ENCODE measurements at places on chromosomes 4 and X.

DNA sequence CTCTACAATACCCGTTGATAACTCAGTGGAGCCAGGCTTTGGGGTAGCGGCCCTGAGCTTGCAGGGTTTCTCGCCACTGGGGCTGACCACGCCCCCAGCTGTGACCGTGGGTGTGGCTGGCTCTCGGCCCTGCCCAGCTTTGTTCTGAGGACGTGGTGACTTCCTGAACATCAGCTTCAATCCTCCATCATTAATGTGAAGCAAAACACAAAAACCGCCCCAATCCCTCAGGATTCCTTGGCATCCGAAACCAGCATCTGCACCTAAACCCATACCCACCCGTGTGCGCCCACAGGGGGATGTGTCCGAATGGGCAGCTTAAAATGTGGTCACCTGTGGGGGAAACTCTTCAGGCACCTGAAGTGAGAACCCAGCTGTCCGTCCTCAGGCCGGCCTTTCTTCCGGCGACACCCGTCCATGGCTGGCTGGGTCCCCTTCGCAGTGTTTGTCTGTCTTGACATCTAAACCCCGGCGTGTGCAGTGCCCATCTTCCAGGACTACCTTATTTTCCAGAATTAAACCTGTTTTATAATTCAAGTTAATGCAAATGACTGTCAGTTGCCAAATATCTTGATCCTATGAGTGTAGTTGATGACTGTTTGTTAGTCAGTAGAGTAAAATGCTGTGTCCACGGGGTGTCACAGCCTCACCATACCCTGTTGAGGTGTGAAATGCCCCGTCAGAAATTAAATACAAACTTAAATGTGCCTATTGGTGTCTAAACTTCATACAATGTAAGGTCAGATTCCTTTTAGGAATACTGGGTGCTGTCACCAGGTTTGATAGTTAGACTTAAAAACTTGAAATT is 27.3 kb downstream of the NELFA start:
- H3K27me3 ChIP-seq, result no peaks in the 10 kb centered on the region
- H3K4me1 ChIP-seq, result no peaks in the 10 kb centered on the region
- no peak overlapping the region for H3K27ac ChIP-seq
- H3K36me3 ChIP-seq, result no peaks in the 10 kb centered on the region

GRCh38 chrX:873016-873415 is 242.4 kb downstream of the SHOX start:
- no peaks in the 10 kb centered on the region for H3K27me3 ChIP-seq
- no peak overlapping the region for H3K4me3 ChIP-seq
- H3K4me1 ChIP-seq, result no peaks in the 10 kb centered on the region
- no peak overlapping the region for H3K27ac ChIP-seq
- DNase-seq, result no peak
- no peaks in the 10 kb centered on the region for H3K36me3 ChIP-seq

- no peaks in the 10 kb centered on the region for H3K36me3 ChIP-seq
- H3K27ac ChIP-seq, result no peak overlapping the region
- DNase-seq, result no peak
- H3K4me3 ChIP-seq, result no peak overlapping the region
These were observed 1066.8 kb upstream of the PABPC4L start for GRCh38 chr4:135268369-135268768.

DNA sequence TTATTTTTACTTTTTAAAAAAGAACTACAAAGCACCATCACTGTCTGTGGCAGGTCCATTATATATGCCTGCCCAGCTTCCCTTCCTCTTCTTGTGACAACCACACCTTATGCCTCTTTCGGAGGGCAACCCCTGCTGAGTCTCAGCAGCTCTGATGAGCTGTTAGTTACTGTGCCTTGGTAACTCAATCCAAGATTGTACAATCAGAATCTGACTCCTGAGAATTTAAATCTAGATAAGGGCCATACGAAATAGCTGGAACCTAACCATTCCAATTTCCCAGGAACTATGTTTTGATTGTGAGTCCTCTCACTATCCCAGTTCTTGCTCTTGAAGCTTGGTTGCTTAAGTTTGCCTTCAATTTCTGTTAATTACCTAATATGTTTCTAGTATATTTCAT is 61.9 kb downstream of the ADAMTS3 start:
- DNase-seq, result no peak
- H3K4me1 ChIP-seq, result peaks cover 3% of the 10 kb centered on the region
- no peaks in the 10 kb centered on the region for H3K36me3 ChIP-seq
- H3K4me3 ChIP-seq, result no peak overlapping the region

DNA sequence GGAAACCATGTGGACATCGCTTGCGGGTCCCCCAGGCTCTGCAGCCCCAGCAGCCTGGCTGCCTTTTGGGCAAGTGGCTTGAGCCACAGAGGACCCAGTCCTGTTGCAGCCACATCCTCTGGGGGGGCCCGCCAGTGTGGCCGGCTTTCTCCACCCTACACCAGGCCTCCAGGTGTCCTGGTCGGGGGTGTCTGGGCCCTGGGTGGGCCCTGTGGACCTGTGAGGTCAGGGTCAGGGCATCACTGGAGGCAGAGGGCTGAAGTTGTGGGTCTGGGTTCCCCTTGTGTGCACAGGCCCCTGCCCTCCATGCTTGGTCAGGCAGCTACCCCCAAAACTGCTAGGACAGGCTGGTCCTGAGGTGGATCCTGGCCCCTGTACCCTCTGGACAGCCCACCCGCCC is 3.3 kb upstream of the MSANTD1 start:
- no peaks in the 10 kb centered on the region for H3K27me3 ChIP-seq
- H3K4me3 ChIP-seq, result no peak overlapping the region
- peaks cover 14% of the 10 kb centered on the region for H3K4me1 ChIP-seq
- H3K36me3 ChIP-seq, result no peaks in the 10 kb centered on the region
- DNase-seq, result no peak

DNA sequence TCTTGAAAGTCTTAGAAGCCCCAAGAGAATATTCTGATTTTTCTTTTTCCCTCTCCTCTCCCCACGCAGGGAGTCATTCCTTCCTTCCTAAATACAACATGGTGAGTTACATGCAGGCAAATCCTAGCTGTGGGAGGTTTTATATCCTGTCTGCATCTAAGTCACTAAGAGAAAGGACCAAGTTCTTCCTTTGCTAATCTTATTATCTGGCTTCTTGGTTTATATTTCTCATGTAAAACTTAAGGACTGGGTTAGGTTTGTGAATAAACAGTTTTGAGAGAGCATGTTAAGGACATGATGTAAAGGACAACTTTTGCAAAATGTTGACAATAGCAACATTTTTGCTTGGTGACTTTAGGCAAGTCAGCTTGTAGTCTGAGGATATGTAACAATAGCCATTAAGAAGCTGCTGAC is 5.1 kb upstream of the CXCL9 start:
- no peak overlapping the region for H3K27ac ChIP-seq
- H3K27me3 ChIP-seq, result no peaks in the 10 kb centered on the region
- H3K4me3 ChIP-seq, result no peak overlapping the region
- no peak for DNase-seq

GRCh38 chr4:55035892-55036291 is 89.5 kb downstream of the KDR start:
- no peak overlapping the region for H3K27ac ChIP-seq
- H3K36me3 ChIP-seq, result no peaks in the 10 kb centered on the region
- H3K4me1 ChIP-seq, result no peaks in the 10 kb centered on the region
- no peaks in the 10 kb centered on the region for H3K27me3 ChIP-seq
- no peak overlapping the region for H3K4me3 ChIP-seq
- DNase-seq, result no peak

GRCh38 chr4:77418333-77418732 is 187.3 kb upstream of the CXCL13 start:
- H3K4me3 ChIP-seq, result no peak overlapping the region
- H3K4me1 ChIP-seq, result no peaks in the 10 kb centered on the region
- no peak for DNase-seq
- H3K36me3 ChIP-seq, result no peaks in the 10 kb centered on the region
- H3K27ac ChIP-seq, result no peak overlapping the region
- H3K27me3 ChIP-seq, result no peaks in the 10 kb centered on the region

- H3K4me1 ChIP-seq, result no peaks in the 10 kb centered on the region
- no peak for DNase-seq
- H3K36me3 ChIP-seq, result no peaks in the 10 kb centered on the region
- H3K27me3 ChIP-seq, result no peaks in the 10 kb centered on the region
- no peak overlapping the region for H3K4me3 ChIP-seq
These were observed 125.4 kb upstream of the SPOCK3 start for GRCh38 chr4:167359711-167360110.

GRCh38 chr4:32987111-32987510 is 2266.9 kb downstream of the PCDH7 start:
- no peaks in the 10 kb centered on the region for H3K36me3 ChIP-seq
- no peak overlapping the region for H3K27ac ChIP-seq
- H3K4me3 ChIP-seq, result no peak overlapping the region
- no peaks in the 10 kb centered on the region for H3K27me3 ChIP-seq
- no peaks in the 10 kb centered on the region for H3K4me1 ChIP-seq

GRCh38 chr4:6705646-6706045 is 4.0 kb downstream of the MRFAP1L1 start:
- no peaks in the 10 kb centered on the region for H3K27me3 ChIP-seq
- H3K4me3 ChIP-seq, result no peak overlapping the region
- H3K36me3 ChIP-seq, result no peaks in the 10 kb centered on the region
- DNase-seq, result no peak
- peaks cover 20% of the 10 kb centered on the region for H3K4me1 ChIP-seq
- no peak overlapping the region for H3K27ac ChIP-seq

DNA sequence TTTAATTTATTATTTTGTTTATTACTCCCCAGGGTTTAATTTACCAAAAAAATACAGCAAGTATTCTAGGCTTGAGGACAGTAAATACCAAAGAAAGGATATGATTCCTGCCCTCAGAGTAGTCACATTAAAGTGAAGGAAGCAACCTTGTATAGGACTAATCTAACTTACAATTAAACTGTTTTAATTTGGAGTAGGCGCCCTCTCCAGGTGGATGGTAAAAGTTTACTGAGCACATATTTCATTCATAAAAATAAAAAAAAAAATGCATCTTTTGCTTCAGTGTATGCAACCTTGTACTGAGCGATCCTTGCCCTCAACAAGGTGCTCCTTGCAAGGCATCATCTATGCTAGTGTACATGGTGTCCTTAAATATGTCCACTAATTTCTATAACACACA is 72.0 kb upstream of the MAGEB16 start:
- H3K4me3 ChIP-seq, result no peak overlapping the region
- no peak overlapping the region for H3K27ac ChIP-seq
- DNase-seq, result no peak
- H3K36me3 ChIP-seq, result no peaks in the 10 kb centered on the region

GRCh38 chr4:3344104-3344503 is 51.3 kb downstream of the RGS12 start:
- H3K27me3 ChIP-seq, result no peaks in the 10 kb centered on the region
- H3K4me1 ChIP-seq, result peaks cover 7% of the 10 kb centered on the region
- no peak overlapping the region for H3K27ac ChIP-seq
- H3K36me3 ChIP-seq, result no peaks in the 10 kb centered on the region
- no peak overlapping the region for H3K4me3 ChIP-seq

GRCh38 chr4:40924096-40924792 is 174.5 kb downstream of the NSUN7 start:
- no peaks in the 10 kb centered on the region for H3K27me3 ChIP-seq
- H3K4me1 ChIP-seq, result no peaks in the 10 kb centered on the region
- no peaks in the 10 kb centered on the region for H3K36me3 ChIP-seq
- H3K4me3 ChIP-seq, result no peak overlapping the region

GRCh38 chr4:105714071-105714521 is 5.5 kb downstream of the GSTCD start:
- H3K27ac ChIP-seq, result no peak overlapping the region
- no peak for DNase-seq
- no peaks in the 10 kb centered on the region for H3K27me3 ChIP-seq
- H3K4me1 ChIP-seq, result no peaks in the 10 kb centered on the region
- no peaks in the 10 kb centered on the region for H3K36me3 ChIP-seq
- H3K4me3 ChIP-seq, result no peak overlapping the region

DNA sequence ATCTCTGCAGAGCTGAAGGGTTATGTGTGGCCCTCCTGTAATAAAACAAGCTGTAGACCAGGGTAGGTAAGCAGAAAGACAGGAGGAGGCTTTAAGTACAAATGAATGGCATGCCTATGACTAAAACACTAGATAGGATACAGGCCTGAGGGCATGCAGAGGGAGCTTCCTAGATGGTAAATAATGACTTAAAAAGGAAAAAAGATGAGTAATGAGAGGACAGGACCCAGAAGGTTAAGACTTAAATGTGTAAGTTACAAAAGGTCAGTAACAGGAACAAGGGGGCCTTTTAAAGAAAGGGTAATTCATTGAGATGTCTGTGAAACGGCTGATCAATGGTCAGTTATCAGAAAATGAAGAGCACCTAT is 194.8 kb downstream of the SOWAHB start:
- peaks cover 8% of the 10 kb centered on the region for H3K4me1 ChIP-seq
- H3K27me3 ChIP-seq, result no peaks in the 10 kb centered on the region
- DNase-seq, result no peak
- H3K36me3 ChIP-seq, result no peaks in the 10 kb centered on the region
- H3K4me3 ChIP-seq, result no peak overlapping the region

- DNase-seq, result no peak
- no peak overlapping the region for H3K4me3 ChIP-seq
- no peak overlapping the region for H3K27ac ChIP-seq
- no peaks in the 10 kb centered on the region for H3K4me1 ChIP-seq
- H3K36me3 ChIP-seq, result no peaks in the 10 kb centered on the region
- no peaks in the 10 kb centered on the region for H3K27me3 ChIP-seq
These were observed 450.6 kb upstream of the TENM3 start for GRCh38 chr4:181792641-181793040.

DNA sequence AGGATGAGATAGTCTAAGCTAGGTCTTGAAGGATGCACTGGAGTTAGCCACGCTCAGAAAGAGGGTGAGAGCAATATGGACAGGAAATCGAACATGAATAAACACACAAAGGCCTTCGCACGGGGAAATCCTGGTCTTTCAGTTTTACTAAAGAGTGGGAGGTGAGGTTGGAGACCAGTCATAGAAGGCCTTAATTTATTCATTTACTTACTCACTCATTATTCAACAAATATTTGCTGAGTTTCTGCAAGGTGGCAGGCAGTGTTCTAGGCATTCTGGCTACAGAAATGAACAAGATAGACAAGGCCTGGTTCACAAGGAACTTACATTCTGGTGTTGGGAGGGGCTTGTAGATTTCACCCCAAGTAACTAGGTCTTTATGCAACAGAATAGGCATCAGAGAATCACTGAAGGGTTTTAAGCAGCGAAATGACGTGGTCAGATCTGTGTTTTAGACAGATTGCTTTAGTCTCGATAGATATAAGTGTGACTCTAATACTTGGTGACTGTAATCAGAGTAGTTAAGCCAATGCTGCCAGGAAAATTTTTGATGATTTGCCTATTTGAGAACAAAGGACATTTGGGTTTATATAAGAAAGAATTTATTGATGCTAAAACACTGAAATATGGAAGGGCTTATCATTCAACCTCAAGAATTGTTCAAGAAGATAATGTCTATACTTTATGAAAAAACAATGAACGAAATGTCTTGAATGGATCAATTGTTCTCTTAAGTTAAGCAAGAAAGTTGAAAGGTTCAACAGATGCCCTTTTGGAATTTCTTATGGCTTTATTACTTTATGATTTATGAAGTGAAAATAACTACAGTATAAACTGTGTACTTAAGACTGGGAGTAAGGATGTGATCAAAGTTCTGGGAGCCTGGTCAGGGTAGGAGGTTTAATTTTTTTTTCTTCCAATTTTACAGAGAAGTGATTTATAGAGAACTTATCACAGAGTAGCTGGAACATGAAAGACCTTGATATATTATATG is 184.4 kb upstream of the CASK start:
- H3K36me3 ChIP-seq, result no peaks in the 10 kb centered on the region
- no peaks in the 10 kb centered on the region for H3K27me3 ChIP-seq

Measured in ovary (tissue), 10 donors.